ENCODE measurements at places on chromosomes 1 and 21. TPM values are rescaled to one million over a fixed set of nuclear protein-coding genes. Genes with fewer than 3 reads are reported as not detected.
A peak's percentile ranks its signal among the peaks of the same experiment; 100 is the strongest.

- H3K4me1 ChIP-seq, result no peaks in the 10 kb centered on the region
- no peaks in the 10 kb centered on the region for H3K36me3 ChIP-seq
- H3K4me3 ChIP-seq, result no peak overlapping the region
- H3K27ac ChIP-seq, result no peak overlapping the region
- no peak for DNase-seq
Measured at GRCh38 chr1:31073044-31073443, 7.5 kb upstream of the PUM1 start.

DMRTA2 gene
- total RNA-seq, result not detected

DNA sequence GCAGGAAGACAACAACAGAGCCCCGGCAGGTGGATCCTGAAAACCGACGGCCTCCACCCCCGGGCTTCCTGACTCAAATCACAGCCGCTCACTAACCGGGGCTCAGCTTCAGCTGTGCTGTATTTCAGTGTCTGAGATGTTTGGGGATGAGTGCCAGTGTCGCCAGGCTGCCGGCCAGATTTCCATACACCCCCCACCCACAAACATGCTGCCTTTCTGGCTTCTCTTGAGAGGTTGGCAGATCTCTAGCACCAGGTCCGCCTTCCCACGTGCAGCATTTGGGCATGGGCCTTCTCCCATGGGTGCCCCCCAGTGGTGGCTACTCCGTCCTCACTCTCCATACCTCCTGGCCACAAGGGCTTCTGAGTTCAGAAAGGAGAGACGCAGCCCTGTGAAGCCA, 34.8 kb downstream of the KCNAB2 start:
- H3K27me3 ChIP-seq, result no peaks in the 10 kb centered on the region
- H3K4me3 ChIP-seq, result no peak overlapping the region
- no peak overlapping the region for H3K27ac ChIP-seq
- H3K36me3 ChIP-seq, result peaks cover 71% of the 10 kb centered on the region
- H3K4me1 ChIP-seq, result no peaks in the 10 kb centered on the region

- H3K36me3 ChIP-seq, result peaks cover 86% of the 10 kb centered on the region
- no peak for DNase-seq
- no peaks in the 10 kb centered on the region for H3K27me3 ChIP-seq
- no peak overlapping the region for H3K27ac ChIP-seq
- no peak overlapping the region for H3K4me3 ChIP-seq
- H3K4me1 ChIP-seq, result no peaks in the 10 kb centered on the region
Measured at GRCh38 chr1:39384305-39384704, 107.1 kb upstream of the BMP8A start.

GRCh38 chr1:91669584-91670350, 169.1 kb downstream of the CDC7 start:
- peaks cover 2% of the 10 kb centered on the region for H3K4me1 ChIP-seq
- no peak overlapping the region for H3K4me3 ChIP-seq
- DNase-seq, result no peak
- no peak overlapping the region for H3K27ac ChIP-seq
- H3K36me3 ChIP-seq, result no peaks in the 10 kb centered on the region

DNA sequence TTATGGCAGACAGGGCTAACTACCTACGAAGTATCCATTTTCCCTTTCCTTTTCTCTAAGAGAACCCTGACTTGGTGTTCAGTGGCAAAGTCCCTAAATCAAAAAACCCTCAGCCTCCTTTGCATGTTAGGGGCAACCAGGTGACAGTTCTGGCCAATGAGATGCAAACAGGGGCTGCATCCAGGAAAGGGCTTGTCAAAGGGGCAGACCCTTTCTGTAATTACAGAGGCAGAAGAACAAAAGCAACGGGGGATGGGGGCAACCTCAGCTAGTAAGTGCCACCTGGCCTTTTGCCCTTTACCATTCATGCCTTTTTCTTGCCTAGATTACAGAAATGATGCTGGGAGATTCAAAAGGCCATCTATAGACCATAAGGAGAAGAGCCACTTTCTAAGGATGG, 34.4 kb downstream of the GLUL start:
- no peaks in the 10 kb centered on the region for H3K4me1 ChIP-seq
- no peak for DNase-seq
- H3K4me3 ChIP-seq, result no peak overlapping the region
- no peak overlapping the region for H3K27ac ChIP-seq

DNA sequence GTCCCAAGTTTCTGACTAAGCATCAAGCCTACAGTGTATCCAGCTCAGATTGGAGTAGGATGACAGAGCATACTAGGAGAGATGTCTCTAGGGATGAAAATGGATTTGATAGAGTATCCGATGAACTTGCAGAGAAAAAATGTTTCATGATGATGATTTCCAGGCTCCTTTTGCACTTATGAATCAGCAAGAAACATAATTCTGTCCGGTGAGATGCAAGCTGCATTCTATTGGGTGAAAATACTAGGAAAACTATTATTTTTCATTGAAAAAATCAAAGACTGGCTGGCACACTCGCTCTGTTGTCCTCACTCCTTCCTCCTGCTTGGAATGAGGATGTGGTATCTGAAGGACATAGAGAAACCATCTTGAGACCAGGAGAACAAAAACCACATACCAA, 35.4 kb upstream of the RAB3GAP2 start:
- no peaks in the 10 kb centered on the region for H3K4me1 ChIP-seq
- no peak overlapping the region for H3K4me3 ChIP-seq
- no peak overlapping the region for H3K27ac ChIP-seq

DNA sequence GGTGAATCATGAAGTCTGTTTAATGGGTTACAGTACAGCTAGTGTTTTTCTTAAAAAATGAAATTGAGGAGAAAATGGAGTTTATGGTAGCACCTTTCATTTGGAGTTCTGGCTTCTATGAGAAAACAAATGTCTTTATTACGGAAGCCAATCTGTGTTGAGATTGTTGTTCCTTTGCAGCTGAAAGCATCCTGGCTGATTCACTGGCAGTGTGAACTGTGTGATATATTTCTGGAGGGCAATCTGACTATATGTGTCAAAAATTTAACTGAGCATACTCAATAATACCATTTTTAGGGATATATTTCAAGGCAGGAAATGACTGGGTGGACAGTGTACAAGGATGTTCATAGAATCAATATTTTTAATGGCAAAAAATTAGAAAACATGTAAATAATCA, 46.6 kb upstream of the LYST start:
- peaks cover 13% of the 10 kb centered on the region for H3K4me1 ChIP-seq
- no peak overlapping the region for H3K27ac ChIP-seq
- H3K36me3 ChIP-seq, result no peaks in the 10 kb centered on the region
- H3K27me3 ChIP-seq, result no peaks in the 10 kb centered on the region

DNA sequence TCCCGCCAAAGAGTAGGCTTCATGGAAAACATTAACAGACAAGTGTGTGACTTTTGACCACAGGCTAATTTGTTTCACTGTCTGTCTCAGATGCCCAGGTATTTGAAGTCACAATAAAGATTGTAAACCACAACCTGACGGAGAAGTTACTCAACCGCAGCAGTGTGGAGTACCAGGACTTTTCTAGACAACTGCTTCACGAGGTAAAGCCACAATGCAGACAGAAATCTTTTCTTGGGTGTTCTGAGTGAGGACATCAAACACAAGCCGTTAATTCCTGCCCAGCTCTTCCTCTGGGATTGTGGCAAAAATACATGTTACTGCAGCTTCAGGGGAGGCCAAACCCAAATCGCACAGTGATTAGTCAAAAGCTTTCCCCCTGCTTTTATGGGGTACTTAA, 31.0 kb downstream of the UMODL1 start:
- no peaks in the 10 kb centered on the region for H3K4me1 ChIP-seq
- no peaks in the 10 kb centered on the region for H3K27me3 ChIP-seq
- no peak overlapping the region for H3K27ac ChIP-seq
- no peaks in the 10 kb centered on the region for H3K36me3 ChIP-seq
- no peak for DNase-seq

TSPEAR gene
- total RNA-seq, result not detected

DNA sequence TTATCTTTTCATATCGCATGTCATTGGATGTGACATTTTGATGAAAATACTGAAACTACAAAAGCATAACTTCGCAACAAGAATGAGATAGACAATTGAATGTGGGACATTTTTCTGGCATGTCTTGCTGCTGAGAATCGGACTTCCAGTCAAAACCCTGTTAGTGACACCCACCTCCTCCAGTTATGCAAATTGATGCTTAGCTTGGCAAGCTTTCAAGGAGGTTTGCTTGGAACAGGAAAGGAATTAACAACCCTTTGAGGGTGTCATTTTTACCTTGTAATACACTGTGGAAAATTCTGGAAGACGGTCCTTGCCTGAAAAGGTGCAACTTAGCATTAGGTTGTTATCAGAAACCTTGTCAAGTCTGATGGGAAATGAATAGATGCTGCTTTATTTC, 38.8 kb upstream of the FAM3B start:
- H3K4me3 ChIP-seq, result no peak overlapping the region
- no peaks in the 10 kb centered on the region for H3K27me3 ChIP-seq
- H3K27ac ChIP-seq, result no peak overlapping the region
- H3K36me3 ChIP-seq, result no peaks in the 10 kb centered on the region
- H3K4me1 ChIP-seq, result no peaks in the 10 kb centered on the region

- H3K27me3 ChIP-seq, result no peaks in the 10 kb centered on the region
- H3K27ac ChIP-seq, result no peak overlapping the region
- peaks cover 35% of the 10 kb centered on the region for H3K36me3 ChIP-seq
- H3K4me3 ChIP-seq, result no peak overlapping the region
Measured at GRCh38 chr1:150441121-150441520, 46.1 kb upstream of the TARS2 start.

TLR5 gene
- total RNA-seq, result 0.41 TPM

DDR2 gene
- 1.5 TPM for total RNA-seq

DNA sequence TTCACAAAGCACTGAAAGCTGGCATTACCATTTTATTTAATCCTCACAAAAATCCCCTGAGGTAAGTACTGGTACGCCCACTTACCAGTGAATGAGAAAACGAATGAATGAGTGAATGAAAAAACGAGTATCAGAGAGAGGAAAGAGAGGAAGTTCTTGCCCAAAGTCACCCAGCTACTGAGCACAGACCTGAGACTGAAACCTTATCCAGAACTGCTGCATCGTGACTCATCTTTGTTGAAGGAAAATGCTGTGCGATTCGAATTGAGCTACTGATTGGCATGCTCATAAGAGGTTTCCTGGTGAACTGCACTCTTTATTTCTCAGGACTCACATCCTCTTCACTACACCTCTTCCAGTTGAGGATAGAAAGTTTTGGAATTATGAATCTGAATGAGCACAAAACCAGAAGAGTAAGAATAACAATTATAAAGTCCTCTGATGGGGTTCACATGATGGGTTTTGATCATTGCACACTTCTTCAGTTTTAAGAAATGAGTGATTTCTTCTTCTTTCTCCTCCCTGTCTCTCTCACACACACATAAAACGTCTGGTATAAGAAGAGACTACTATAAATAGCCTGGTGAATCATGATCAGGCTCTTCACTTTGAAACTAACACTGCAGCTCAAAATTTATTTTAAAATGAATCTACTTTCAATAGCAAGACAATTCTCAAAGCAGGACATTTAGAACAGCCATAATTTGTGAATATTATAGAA, 32.1 kb downstream of the IL12RB2 start:
- DNase-seq, result peak; percentile 31
- H3K4me1 ChIP-seq, result peaks cover 52% of the 10 kb centered on the region
- no peaks in the 10 kb centered on the region for H3K27me3 ChIP-seq

DNA sequence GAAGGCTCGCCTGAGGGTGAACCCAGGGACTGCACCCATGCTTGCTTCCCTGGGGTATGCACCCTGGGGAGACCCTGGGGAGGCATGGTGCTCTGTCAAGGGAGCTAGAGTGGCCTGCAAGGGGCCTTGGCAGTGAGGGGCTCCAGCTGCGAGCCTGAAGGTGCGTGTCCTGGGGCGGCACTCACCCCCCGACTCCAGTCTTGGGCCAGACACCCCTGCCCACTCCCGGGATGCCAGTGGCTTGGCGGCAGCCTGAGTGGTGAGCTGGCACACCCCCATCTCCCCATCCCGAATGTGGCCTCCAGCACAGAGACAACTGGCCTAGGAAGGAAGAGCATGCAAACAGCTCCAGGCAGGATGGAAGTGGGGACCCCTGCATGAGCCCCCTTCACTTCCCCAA, 2.6 kb downstream of the SUMO3 start:
- no peaks in the 10 kb centered on the region for H3K27me3 ChIP-seq
- H3K27ac ChIP-seq, result no peak overlapping the region
- peaks cover under 1% of the 10 kb centered on the region for H3K36me3 ChIP-seq
- no peak overlapping the region for H3K4me3 ChIP-seq
- peaks cover 14% of the 10 kb centered on the region for H3K4me1 ChIP-seq

GRCh38 chr1:208233546-208233945, 10.6 kb downstream of the PLXNA2 start:
- H3K36me3 ChIP-seq, result no peaks in the 10 kb centered on the region
- peaks cover 16% of the 10 kb centered on the region for H3K4me1 ChIP-seq
- H3K4me3 ChIP-seq, result no peak overlapping the region
- peaks cover 24% of the 10 kb centered on the region for H3K27me3 ChIP-seq
- no peak for DNase-seq

GRCh38 chr21:26544201-26544775, 28.8 kb downstream of the CYYR1 start:
- H3K27me3 ChIP-seq, result no peaks in the 10 kb centered on the region
- no peaks in the 10 kb centered on the region for H3K36me3 ChIP-seq
- no peaks in the 10 kb centered on the region for H3K4me1 ChIP-seq

DNA sequence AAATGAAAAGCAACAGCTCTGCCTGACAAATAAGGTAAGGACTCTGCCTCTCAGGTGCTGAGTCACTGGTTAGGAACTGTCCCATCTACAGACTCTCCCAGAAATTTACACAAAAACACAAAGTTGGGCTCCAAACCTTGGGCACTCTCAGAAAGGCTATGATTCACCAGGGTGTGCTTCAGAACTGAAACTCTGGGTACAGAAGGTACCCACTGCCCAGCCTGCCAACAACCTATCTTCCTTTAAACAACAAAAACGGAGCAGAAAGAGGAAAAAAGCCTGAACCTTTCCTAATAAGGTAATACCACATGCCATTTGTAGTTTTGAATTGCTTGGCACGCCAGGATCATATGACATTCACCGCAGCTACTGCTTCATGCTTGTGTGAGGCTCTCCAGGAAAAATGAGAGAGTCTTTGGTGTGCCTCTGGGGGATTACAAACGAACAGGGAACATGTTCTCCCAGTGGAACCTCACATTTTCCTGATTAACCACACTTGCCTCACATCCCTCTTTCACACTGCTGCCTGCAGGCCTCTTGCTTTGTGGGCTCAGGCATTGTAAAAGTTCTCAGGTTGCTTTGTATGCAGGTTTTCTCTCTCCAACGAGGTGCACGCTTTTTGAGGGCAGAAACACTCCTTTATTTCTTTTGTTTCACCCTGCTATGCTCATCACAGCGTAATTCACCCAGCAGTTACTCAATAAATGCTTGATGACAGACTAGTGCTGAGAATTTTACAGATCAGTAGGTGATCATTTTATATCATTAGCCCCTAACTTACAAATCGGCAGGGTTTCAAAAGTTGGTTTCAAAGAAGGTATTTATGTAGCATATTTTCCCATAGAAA, 65.1 kb downstream of the GADD45A start:
- no peak overlapping the region for H3K27ac ChIP-seq
- H3K27me3 ChIP-seq, result no peaks in the 10 kb centered on the region
- H3K4me3 ChIP-seq, result no peak overlapping the region
- H3K36me3 ChIP-seq, result no peaks in the 10 kb centered on the region

- peaks cover 47% of the 10 kb centered on the region for H3K36me3 ChIP-seq
- H3K27me3 ChIP-seq, result no peaks in the 10 kb centered on the region
Measured at GRCh38 chr1:244406337-244406736, 45.4 kb downstream of the ADSS2 start.
